Neural progenitor cell (in vitro differentiated cells): ENCODE measurements at places on chromosomes 12 and 14.

DNA sequence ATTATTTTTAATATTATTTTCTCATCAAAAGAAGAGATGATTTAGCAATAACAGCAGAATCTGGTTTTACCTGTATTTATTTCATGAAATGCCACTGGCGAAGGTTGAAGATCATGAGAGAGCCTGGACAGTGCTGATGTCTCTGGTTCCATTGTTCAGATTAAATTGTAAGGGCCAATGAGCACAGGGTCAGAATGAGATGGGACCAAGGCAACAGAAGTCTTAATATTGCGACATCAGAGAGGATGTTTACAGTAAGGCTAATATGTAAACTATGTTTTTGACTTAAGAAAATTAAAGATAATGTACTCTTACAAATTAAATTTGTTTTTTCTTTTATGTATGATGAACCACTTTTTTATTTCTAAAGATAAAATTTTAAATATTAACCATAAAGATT is 35.2 kb upstream of the KLRD1 start:
- H3K36me3 ChIP-seq = no peaks in the 10 kb centered on the region
- no peaks in the 10 kb centered on the region for H3K4me1 ChIP-seq
- no peak overlapping the region for H3K27ac ChIP-seq
- no peak for DNase-seq
- H3K27me3 ChIP-seq = no peaks in the 10 kb centered on the region

DNA sequence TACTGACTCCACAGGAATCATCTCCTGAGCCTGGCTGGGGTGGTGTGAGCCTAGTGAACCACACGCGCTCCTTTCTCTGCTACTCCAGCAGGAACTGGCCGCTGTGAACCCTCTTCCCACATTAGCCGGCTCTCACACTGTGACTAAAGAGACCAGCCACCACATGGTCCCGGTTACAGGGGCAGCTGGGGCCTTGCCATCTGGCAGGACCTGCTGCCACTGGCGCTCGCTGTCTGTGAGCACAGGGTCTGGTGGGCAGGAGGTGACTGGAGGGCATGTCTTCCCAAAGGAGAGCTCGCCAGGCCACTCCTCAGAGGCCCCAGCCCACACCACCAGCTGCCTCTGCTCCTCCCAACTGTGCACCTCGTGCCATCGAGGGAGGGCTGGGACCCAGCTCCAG is 99.3 kb downstream of the SINHCAF start:
- no peak overlapping the region for H3K27ac ChIP-seq
- no peak for DNase-seq
- no peaks in the 10 kb centered on the region for H3K27me3 ChIP-seq

- H3K36me3 ChIP-seq = no peaks in the 10 kb centered on the region
- no peaks in the 10 kb centered on the region for H3K27me3 ChIP-seq
- H3K27ac ChIP-seq = no peak overlapping the region
- H3K4me1 ChIP-seq = no peaks in the 10 kb centered on the region
Measured at GRCh38 chr14:72128629-72129028, 196.4 kb downstream of the RGS6 start.

- H3K36me3 ChIP-seq = no peaks in the 10 kb centered on the region
- no peaks in the 10 kb centered on the region for H3K4me1 ChIP-seq
- H3K27me3 ChIP-seq = peaks cover 62% of the 10 kb centered on the region
- H3K4me3 ChIP-seq = no peak overlapping the region
Measured at GRCh38 chr12:114168061-114168460, 201.9 kb upstream of the RBM19 start.

DNA sequence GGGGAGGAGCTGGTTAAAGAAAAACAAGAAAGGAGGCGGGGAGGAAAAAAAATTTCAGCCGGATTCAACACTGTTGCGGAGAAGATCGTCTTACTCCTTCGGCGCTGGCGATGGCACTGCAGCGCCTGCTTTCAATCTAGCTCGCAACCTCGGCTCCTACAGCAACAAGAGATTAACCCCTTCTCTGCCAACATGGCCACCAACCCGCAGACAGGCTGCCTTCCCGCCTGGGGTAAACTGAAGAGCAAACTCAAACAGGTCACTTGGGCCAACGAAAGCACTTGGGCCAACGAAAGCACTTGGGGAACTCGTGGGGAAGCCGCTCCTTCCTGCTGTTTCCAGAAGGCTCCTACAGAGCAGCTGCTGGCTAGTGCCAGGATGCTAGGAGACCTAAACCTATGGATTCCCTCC is 73.7 kb downstream of the CIT start:
- peak; percentile 82 for DNase-seq

- no peak overlapping the region for H3K4me3 ChIP-seq
- no peaks in the 10 kb centered on the region for H3K27me3 ChIP-seq
- DNase-seq = no peak
- H3K27ac ChIP-seq = no peak overlapping the region
- peaks cover 10% of the 10 kb centered on the region for H3K4me1 ChIP-seq
Measured at GRCh38 chr12:120542166-120542565, 8.0 kb downstream of the RNF10 start.

DNA sequence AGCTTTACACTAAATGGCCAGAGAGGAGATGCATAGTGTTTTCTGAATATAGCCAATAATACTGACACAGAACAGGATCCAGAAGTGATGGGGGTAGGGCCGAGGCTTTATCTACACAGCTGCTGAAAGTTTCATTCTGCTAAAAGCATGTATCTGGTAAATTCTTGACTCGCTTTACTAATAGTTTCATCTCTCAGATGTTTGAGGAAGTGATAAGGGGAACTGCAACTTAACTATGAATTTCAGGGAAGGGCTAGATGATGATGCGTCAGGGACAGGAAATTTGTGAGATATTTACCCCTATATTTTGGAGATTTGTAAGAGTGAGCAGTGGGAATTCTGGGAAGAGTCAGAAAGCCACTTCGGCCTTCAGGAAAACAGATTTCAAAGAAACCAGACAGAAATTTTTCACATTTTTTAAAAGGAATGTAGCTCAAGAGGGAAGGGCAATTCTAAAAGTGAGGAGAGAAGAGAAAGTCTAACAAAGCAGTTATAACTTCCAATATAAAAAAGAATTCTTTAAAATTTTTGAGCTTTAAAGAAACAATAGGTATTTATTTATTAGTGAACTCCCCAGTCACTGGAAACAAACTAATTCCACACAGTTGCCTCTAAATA is 243.1 kb downstream of the BCAT1 start:
- peaks cover 1% of the 10 kb centered on the region for H3K36me3 ChIP-seq
- H3K4me3 ChIP-seq = no peak overlapping the region
- H3K4me1 ChIP-seq = no peaks in the 10 kb centered on the region
- DNase-seq = no peak
- no peak overlapping the region for H3K27ac ChIP-seq
- H3K27me3 ChIP-seq = no peaks in the 10 kb centered on the region
